ENCODE measurements at places on chromosomes 11 and 22.

- DNase-seq = no peak
Measured at GRCh38 chr22:32920734-32921133, 119.2 kb downstream of the TIMP3 start.

- no peak for DNase-seq
Measured at GRCh38 chr11:15780382-15780781, 576.0 kb downstream of the SOX6 start.

GRCh38 chr22:40547729-40548143 is 88.8 kb downstream of the MRTFA start:
- no peak for DNase-seq

DNA sequence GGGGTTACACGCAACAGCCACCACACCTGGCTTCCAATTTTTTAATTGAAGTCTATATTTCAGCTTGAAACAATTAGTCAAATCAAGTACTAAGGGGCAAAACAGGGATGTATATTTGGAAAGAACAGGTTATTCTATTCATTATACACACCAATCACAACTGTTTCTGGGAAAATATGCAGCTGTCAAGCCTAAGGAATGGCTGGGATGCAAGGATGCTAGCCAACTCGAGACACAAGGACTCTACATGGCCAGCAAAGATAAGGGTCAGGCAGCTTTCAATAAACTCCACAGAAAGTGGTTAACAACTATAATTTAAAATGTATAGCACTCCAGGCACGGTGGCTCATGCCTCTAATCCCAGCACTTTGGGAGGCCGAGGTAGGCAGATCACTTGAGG is 126.8 kb upstream of the APOA1 start:
- no peak for DNase-seq

- DNase-seq = no peak
Measured at GRCh38 chr11:119297938-119298337, 19.0 kb downstream of the MCAM start.

- DNase-seq = no peak
Measured at GRCh38 chr11:108853864-108854263, 189.0 kb downstream of the DDX10 start.

DNA sequence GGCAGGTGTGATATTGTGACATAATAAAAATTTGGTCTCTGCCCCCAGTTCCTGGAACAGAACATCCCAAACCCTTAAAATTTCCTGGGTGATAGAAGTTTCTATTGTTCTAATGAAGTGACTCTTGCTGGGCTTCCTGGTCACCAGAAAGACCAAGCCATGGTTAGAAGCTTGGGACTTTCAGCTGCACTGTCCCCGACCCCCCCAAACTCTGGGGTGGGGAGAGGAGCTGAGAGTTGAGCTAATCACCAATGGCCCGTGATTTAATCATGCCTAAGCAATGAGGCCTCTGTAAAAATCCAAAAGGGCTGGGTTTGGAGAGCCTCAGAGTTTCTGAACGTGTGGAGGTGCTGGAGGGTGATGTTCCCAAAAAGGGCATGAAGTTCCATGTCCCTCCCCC is 54.8 kb upstream of the FTH1 start:
- DNase-seq = no peak

DNA sequence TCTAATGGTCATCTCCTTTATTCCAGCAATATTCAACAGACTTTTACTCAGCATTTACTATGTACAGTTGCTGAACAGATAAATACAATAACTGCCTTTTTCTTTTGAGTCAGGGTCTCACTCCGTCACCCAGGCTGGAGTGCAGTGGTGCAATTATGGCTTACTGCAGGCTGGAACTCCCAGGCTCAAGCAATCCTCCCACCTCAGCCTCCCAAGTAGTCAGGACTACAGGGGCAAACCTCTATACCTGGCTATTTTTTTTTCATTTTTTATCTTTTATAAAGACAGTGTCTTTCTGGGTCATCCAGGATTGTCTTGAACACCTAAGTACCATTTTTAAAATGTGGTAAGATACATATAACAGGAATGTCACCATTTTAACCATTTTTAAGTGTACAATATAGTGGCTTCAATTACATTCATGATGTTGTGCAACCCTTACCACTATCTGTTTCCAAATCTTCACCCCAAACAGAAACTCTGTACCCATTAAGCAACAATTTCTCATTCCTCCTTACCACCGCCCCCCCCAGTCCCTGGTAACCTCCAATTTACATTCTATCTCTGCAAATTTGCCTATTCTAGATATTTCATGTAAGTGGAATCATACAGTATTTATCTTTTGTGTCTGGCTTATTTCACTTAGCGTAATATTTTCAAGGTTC is 67.8 kb downstream of the MIAT start:
- DNase-seq = no peak

GRCh38 chr11:108931168-108931567 is 266.3 kb downstream of the DDX10 start:
- no peak for DNase-seq

DNA sequence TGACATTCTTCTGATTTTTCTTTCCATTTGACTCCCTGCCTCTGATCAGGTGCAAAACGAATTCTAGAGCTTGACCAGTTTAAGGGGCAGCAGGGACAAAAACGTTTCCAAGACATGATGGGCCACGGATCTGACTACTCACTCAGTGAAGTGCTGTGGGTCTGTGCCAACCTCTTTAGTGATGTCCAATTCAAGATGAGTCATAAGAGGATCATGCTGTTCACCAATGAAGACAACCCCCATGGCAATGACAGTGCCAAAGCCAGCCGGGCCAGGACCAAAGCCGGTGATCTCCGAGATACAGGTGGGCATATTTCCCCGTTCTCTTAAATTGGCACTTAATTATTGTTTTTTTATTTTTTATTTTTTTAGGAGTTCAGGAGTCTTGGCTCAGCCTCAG is 15.4 kb downstream of the XRCC6 start:
- DNase-seq = no peak

GRCh38 chr11:130765406-130765805 is 150.9 kb downstream of the SNX19 start:
- no peak for DNase-seq

DNA sequence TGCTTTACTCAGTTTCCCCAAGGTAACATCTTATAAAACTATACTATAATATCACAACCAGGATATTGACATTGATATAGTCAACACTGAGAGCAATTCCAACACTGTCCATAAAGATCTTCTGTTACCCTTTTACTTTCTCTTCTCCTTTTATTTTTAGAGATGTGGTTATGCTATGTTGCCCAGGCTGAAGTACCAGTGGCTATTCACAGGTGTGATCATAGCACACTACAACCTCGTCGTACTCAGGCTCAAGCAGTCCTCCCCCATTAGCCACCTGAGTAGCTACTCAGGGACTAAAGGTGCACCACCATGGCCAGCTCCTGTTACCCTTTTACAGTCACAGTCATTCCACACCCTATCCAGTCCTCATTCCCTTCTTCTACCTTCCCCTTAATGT is 119.7 kb downstream of the CWF19L2 start:
- no peak for DNase-seq

DNA sequence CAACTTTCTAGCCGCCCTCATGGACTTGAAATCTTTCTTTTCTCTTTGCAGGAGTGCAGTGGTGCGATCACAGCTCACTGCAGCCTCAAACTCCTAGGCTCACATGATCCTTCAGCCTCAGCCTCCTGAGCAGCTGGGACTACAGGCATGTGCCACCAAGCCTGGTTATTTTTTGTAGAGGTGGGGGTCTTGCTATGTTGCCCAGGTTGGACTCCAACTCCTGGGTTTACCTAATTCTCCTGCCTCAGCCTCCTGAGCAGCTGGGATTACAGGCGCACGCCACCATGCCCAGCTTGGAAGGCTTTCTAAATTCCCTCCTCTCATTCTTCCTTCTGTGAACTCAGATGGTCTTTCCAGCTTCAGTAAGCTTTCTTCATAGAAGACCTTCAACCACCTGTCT is 4.7 kb upstream of the APOA1 start:
- DNase-seq = no peak

DNA sequence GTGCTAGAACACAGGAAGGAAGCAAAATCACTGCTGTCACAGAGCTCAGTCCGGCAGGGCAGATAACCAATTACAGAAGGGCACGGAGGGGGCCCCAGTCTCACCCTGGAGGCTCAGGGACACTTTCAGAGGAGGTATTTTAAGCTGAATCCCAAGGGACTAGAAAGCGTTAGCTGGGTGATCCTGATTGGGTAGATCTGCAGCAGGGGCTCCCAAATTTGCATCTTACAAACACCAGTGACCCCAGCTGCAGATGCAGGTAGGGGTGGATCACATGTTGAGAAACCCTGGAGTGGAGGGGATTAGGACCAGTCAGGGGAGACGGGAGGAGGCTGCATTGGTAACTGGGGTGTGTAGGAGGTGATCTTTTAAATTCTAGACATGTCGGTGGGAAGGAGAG is 91.4 kb downstream of the CSNK2A3 start:
- no peak for DNase-seq

DNA sequence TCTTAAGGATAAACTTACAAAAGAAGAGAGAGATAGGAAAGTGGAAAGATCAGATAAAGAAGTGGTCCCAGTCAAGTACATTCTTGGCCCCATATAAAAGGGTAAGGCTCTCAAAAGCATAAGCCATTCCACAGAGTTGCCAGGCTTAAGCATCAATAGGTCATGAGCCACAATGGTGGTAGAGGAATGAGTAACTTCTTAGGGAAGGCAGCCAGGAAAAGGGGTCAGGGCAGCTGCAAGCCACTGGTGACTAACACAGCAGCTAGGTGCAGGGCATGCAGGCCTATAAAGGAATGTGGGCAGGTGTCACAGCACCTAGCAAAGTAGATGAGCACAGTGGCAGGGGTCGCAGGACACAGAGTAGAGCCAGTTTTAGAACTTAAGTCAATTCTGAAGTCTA is 302.6 kb upstream of the FAT3 start:
- no peak for DNase-seq

DNA sequence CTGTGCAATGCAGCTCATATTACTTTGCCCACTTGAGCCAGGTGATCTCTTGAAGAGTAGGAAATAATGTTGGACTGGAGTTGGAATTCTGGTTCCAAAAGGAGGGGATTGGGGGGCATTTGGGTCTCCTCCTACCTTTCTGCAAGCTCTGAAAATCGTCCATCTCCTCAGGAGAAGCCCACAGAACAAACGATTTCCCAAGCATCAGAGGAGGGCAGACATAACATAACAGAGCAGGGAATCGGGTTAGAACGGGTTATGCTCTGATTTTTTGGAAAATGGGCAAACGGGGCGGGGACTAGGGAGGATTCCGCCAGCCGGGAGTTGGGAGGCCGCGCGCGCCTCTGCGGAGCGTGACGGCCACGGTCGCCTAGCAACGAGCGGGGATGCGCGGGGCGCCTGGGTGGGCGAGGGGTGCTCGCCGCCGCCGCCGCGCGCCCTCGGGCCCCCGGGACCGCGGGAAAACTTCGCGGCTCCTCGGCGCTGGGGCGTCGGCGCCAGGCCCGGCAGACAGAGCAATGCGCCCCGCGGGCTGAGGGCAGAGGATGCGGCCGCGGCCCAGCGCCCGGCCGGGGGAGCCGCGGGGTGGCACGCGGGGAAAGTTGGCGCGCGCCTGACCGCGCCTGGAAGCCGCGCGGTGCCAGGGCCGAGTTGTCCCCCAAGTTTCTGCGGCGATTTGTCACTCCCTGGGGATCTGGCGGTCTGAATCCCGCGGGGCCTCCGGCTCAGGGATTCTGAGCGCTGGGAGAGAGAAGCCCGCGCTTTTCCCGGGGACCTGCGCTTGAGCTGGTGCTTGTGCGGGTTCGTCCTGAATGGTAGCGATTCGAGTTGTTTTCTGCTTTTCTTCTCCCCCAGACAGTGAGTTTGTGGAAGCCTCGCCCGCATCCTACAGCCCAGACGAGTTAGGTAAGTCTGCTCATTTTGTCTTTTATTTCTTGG is 27.8 kb upstream of the AMOTL1 start:
- no peak for DNase-seq

DNA sequence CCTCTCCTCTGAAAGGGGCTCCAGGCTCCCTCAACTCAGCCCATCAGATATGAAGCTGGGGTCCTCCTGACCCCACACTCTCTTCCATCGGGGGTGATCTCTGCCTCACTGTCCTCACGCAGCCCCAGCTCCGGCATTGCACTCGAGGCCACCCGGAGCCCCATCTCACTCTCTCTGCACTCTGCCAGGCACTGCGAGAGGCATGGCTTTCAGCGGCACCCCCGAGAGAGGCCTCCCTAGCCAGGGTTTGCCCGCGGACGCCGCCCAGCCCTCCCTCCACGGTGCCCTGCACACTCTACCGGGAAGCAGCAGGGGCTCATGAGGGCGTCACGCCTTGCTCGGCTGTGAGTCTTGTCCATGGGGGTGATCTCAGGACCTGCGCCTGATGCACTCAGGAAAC is 436.2 kb downstream of the BRD1 start:
- no peak for DNase-seq

GRCh38 chr11:95495706-95496105 is 264.7 kb upstream of the SESN3 start:
- DNase-seq = no peak

GRCh38 chr22:40648386-40648785 is 11.9 kb upstream of the MRTFA start:
- no peak for DNase-seq

DNA sequence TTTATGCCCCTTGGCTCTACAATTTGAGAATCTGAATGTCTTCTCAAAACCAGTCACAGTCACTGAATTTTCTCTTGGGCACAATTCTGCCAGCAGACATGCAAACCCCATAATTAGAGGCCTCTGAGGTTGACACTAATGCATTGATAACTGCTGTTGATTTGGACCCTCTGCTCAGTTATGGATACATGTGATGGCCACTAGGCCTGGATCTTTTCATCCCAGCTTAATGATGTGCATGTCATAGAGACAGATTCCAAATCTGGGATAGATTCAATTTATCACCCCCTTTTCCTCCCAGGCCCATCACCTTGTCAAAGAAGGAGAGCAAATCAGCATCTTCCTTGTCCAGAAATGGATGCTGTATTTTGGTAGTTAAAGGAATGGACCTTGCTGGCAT is 92.2 kb downstream of the C11orf91 start:
- no peak for DNase-seq

DNA sequence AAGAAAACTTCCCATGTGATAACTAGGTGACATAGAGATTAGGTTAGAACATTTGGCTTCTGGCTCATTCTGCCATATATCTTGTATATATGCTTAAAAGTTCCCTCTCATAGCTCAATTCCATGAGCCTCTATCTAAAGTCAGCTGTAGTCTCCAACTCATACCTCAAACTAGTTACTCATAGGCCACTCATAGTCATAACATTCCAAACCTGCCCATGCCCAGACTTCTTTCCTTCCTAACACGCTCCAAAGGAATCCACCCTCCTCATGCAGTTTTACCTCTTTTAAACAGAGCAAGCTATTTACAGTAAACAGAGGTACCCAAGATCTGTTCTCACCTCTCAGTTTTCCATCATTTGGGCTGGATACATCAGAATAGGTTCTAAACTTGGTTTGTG is 39.4 kb downstream of the GLYATL2 start:
- DNase-seq = no peak

DNA sequence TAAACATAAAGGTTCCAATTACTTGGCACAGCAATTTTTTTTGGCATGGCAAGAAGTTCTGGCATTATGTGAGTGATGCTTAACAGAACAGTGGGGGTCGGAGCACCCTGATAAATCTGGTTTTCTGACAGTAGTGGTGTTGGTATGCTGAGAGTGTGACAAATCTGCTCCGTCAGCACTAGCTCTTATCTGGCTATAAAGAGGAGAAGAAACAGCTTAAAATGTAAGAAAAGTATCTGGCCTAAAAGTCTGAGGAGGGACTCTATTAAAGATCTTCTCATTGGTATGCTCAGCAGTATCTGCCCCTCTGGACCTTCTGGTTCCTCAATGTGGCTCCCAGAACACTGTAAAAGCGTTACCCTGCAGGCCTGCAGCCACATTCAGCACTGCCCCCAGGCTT is 137.4 kb downstream of the PLEKHA7 start:
- no peak for DNase-seq

GRCh38 chr11:64566915-64567891 is 23.8 kb upstream of the SLC22A12 start:
- no peak for DNase-seq

- DNase-seq = no peak
Measured at GRCh38 chr11:97118614-97119200, 728.9 kb downstream of the JRKL start.
